Kidney (tissue), 22 donors: ENCODE measurements at places on chromosomes 1 and 21. TPM values are rescaled to one million over a fixed set of nuclear protein-coding genes. Genes with fewer than 3 reads are reported as not detected.
A peak's percentile ranks its signal among the peaks of the same experiment; 100 is the strongest.

- DNase-seq, result no peak
Observed at GRCh38 chr1:214683621-214684020, 80.6 kb downstream of the CENPF start.

DNA sequence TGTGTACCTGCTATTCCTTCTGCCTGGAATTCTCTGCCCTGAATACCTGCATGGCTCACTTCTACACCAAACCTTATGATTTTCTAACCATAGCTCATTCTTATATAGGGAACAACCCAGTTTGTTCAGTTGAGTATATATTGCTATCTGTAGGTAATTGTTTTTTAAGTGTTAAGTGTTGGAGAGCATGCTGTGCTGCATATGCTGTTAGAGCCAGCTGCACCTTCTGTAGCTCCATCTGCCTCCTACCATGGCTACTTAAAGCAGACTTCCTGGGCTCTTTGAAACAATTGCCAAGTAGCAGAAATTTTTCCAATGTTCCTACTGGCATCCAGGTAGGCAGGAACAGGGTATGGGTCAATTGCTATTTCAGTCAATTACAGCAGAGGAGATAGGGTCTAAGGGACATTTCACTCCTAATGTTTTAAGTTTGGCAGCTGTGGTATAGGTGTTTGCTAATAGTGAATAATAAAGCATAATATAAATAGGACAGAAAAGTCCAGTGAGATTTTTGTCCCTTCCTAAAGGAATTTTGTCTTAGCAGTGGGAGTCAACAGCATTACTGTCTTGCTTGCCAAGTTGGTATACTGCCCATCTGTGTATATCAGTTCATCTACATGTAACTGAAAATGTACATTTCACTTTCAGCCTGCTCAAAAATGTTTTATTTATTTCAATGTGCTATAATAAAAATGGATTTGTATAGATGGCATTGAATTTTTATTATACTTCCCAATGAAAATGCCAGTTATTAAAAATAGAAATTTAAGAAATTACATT is 34.0 kb upstream of the C1orf115 start:
- no peak for DNase-seq

- no peak for DNase-seq
Observed at GRCh38 chr1:58165073-58165472, 381.5 kb downstream of the OMA1 start.

DNA sequence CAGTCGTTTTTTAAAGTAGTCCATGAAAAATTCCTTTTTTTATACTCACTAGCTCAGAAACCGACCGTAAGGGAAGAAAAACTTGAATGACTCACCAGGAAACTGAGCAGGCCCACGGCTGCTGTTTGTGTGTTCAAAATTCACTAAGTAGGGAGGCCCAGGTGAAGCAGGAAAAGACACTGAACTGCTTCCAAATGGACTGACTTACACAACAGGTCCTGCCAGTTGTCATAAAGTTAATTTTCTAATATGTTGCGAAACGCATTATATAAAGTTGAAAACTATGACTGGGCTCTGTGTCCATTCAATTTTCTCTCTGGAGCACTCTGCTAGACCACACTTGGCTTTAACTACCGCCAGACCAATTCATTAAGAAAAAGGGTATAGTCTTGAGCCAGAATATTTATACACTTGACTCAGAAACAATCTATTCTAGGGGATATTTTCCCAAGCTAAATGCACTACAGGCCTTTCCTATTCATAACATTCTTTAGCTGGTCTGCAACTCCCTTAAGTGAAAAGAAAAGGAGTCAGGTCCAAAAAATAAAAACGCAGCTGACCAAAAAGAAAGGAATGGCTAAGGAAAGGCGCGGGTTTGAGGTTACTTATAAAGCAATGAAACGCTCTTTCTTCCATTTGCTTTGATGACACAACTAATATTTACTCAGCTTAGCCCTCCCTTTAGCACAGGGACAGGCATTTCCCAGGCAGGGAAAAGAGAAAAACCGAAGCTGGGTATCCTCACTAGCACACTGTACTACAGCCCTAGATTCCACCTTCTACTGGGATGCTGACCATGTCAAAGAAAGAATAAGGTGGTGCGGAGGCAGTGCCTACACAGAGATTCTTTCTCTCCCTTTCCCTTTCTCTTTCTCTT is 306.3 kb upstream of the ESRRG start:
- peak; percentile 22 for DNase-seq

SSR2 gene
- 175 TPM for total RNA-seq

GRCh38 chr1:5430911-5431697 is 561.1 kb downstream of the NPHP4 start:
- DNase-seq, result no peak

DNA sequence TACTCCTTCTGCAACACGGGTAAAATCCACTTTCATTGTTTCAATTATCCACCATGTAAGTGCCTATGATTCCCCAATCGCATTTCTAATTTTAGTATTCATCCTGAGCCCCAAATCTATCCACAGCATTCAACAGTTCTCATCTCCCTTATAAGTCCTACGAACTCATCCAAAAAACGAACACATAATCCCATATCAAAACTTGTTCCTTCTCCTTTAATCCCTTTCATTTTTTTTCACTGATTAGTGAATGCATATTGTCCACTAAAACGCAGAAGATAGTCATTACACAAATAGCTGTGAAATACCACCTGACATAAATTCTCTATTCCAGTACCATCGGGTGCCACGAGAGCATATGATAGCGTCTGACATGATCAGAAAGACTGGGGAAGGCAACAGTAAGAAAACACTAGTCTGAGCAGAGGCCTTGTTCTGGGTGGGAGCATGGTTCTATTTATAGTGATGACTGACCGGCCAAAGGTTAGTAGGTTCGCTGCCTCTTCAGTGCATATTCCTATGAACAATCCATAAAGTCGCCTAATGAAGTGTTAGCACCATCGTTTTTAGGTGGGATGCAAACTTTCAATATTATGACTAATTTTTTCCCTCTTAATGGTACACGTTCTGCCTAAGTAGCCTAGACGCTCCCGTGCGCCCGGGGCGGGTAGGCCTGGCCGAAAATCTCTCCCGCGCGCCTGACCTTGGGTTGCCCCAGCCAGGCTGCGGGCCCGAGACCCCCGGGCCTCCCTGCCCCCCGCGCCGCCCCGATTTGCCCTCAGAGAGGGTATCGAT is 648 bp downstream of the ATP5PF start:
- no peak for DNase-seq

GRCh38 chr1:233290396-233291034 is 5.0 kb downstream of the PCNX2 start:
- DNase-seq, result no peak

DNA sequence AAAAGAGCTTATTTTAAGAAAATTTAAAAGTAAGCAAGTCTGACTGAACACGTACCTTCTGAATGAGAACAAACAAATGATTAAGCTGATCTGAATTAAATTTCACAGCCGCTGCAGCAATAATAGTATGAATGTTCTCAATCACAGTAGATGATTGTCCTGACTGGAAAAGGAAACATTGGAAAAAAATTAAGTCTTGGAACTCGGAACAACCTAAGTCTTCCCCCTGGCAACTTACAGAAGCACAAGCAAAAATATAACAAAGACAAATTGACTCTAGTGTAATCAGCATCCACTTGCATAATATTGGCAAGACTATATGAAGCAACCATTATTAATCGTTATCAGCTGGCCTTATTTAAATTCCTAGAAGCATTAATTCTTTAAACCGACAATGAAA is 60.5 kb downstream of the USP24 start:
- no peak for DNase-seq

- peak; percentile 10 for DNase-seq
Observed at GRCh38 chr1:5423109-5423508, 569.1 kb downstream of the NPHP4 start.

NOS1AP gene
- 10.7 TPM for total RNA-seq

- DNase-seq, result no peak
Observed at GRCh38 chr1:94978401-94978800, 51.5 kb upstream of the CNN3 start.

- peak; percentile 12 for DNase-seq
Observed at GRCh38 chr21:26388731-26389231, 184.3 kb downstream of the CYYR1 start.

- no peak for DNase-seq
Observed at GRCh38 chr1:1552263-1552639, 11.8 kb upstream of the TMEM240 start.

CHIA gene
- not detected for total RNA-seq

BRDT gene
- total RNA-seq, result not detected

DNA sequence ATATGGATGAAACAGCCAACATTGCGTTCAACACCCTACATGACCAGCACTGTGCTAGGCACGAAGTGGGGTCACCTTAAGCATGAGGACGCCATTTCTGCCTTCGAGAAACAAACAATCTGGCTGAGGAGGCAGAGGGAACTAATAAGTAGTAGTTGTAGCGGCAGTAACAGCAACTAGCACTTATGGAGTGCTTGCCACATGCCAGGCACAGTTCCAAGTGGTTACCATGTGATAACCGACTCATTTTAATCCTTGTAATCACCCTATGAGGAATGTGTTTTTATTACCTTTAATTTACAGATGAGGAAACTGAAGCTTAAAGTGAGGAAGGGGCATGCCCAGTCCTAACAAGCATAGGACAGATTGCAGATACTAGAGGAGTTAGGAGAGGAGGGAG is 33.7 kb downstream of the KCND3 start:
- no peak for DNase-seq

GRCh38 chr1:173307845-173308244 is 100.7 kb upstream of the TNFSF4 start:
- DNase-seq, result no peak

SAMD13 gene
- total RNA-seq, result 4.5 TPM

HSD11B1 gene
- 1.8 TPM for total RNA-seq

ADGRL2 gene
- total RNA-seq, result 71.2 TPM

PIGR gene
- 841 TPM for total RNA-seq
